ENCODE measurements at places on chromosomes 5 and 9.

GRCh38 chr5:125659316-125660023 lies 763.7 kb upstream of the GRAMD2B start:
- DNase-seq, result peak; percentile 19

GRCh38 chr9:86860006-86860405 lies 87.3 kb downstream of the GAS1 start:
- no peak for DNase-seq

GRCh38 chr9:12516573-12516972 lies 176.6 kb upstream of the TYRP1 start:
- DNase-seq, result no peak

DNA sequence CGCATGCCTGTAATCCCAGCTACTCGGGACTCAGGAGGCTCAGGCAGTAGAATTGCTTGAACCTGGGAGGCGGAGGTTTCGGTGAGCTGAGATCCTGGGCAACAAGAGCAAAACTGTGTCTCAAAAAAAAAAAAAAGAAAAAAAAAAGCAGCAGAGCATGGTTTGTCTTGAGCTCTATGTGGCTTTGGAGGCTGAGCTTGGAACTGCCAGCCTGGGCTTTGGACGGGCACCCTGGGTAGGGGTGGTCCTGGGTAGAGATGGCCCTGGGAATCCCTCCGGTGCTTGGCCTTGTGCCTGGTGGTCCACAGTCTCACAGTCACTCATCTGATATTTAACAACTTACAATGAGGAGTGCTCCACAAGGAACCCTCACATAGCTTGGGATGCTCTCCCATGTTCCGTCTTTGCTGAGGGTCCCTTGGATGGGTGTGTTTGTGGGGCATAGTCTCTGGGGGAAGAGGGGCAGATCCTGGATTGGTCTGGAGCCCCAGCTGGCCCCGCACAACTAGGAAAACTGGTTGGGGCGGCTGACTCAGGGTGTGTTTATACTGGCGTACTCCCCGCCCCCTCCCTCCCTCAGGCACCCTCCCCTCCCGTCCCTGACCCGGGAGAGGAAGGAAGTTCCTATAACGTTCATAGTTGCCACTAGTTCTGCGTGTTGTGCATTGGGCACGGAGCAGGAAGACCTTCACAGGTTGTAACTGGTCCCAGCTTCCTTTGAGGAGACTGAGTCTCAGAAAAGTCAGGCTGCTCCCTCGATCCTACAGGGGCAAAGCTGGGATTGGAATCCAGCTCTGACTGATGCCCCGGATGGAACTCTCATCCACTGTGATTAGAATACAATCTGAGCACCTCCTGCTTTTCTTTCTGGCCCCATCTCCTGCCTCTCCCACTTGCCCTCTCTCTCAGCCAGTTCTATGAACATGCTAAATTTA lies 11.2 kb downstream of the IER5L start:
- no peak for DNase-seq

- no peak for DNase-seq
Measured at GRCh38 chr9:105554042-105554441, 3.9 kb upstream of the FKTN start.

DNA sequence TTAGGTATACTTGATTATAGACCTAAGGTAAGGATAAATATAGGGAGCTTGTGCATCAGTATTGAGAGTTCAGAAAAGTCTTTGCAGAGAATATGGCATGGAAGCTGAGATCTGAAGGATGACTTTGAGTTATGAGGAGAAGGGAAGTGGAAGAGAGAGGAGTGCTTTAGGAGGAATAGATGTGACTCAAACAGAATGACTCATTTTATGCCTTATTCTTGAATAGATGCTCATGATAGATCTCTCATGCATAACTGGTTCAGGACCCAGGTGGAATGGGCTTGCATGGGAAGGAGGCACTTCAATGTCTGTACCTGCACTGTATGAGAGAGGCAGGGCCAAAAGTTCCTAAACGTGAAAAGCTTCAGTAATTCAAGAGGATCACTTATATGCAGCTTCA lies 103.3 kb downstream of the CWC27 start:
- no peak for DNase-seq

DNA sequence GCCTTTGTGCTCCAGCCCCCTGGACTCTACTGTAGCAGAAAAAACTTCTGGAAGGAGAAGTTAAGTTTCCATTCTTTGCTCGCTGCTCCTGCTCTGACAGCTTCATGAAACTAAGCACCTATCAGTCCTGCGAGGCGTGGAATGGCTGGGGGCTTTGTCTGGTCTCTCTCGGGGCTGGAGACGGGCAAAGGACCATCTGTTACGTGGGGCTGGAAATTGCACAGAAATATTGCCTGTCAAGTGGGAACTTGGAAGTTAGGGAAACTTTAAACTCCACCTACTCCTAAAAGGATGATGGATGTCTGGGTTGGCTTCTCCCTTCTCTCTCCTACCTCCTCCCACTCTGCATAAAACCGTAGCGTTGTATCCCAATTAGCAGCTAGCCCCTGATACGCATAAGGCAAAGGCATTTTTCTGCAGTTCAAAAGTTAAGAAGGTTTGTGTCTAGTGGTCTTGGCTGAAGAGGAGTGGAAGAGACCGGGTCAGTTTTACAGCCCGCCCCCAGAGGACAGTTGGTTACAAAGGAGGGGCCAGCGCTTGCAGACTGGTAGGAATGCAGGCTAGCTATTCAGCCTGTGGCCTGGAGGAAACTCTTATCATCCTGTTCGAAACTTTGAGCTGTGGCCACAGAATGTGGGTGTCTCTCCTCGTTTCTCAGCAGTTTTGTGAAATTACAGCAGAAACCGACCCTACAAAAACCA lies 1.3 kb downstream of the FBXL7 start:
- peak; percentile 78 for DNase-seq

DNA sequence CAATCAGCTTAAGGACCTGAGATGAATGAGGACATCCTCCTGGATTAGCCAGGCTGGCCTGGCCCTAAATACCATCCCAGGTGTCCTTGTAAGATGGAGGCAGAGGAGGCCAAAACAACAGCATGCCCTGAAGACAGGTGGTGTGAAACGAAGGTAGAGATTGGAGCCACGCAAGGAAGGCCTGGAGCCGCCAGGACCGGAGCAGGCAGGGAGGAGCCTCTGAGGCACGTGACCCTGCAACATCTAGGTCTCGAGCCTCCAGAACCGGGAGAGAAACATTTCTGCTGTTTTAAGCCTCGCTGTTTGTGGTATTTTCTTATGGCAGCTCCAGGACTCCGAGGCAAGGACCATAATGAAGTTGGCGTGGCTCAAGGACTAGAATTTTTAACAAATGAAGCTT lies 9.7 kb upstream of the COL5A1 start:
- DNase-seq, result no peak

DNA sequence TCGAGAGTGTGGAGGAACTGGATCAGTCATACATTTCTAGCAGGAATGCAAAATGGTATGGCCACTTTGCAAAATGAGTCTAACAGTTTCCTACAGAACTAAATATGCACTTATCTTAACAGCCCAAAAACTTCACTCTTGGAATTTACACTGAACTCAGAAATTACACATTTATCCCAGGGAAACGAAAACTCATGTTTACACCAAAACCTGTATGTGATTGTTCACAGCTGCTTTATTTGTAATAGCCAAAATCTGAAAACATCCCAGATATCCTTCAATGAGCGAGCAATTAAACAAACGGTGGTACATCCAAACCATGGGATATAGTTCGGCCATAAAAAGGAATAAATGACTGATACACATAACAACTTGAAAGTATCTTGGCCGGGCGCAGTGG lies 62.0 kb downstream of the RNF130 start:
- DNase-seq, result no peak

GRCh38 chr9:138053996-138054752 lies 176.6 kb downstream of the CACNA1B start:
- DNase-seq, result no peak

DNA sequence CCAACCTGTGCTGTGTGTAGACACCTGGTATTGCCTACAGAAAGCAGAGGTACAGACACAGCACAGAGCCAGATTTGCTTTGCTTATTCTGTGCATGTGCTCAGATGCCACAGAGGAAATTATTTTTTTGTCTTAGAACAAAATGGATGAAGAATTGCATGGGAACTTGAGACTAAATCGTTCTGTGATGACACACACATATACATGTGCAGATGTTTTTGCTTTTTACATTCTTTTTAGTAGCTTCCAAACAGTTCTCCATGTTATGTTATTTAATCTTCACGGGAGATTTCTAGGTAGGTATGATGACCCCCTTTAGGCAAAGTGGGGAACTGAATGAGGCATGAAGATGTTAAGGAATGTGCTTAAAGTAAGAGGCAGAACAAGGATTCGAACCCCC lies 221.5 kb upstream of the PANK3 start:
- DNase-seq, result no peak

GRCh38 chr5:139181322-139181730 lies 16.8 kb downstream of the SIL1 start:
- no peak for DNase-seq

GRCh38 chr5:64201996-64202395 lies 36.4 kb downstream of the RNF180 start:
- DNase-seq, result no peak

GRCh38 chr9:72817413-72817812 lies 135.4 kb downstream of the ALDH1A1 start:
- no peak for DNase-seq

- no peak for DNase-seq
Measured at GRCh38 chr9:87425202-87425601, 72.5 kb upstream of the DAPK1 start.

DNA sequence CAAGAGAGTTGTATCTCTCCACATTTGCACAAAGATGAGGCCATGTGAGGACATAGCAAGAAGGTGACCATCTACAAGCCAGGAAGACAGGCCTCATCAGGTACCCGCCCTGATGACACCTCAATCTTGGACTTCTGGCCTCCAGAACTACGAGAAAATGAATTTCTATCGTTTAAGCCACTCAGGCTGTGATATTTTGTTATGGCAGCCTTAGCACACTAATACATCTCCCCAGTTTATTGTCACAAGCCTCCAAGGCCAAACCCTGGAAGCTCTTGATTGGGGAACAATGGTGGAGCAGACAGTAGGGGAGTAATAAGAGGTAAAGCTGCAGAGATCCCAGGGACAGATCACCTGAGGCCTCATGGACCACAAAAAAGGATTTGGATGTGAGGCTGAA lies 7.7 kb upstream of the P4HA2 start:
- DNase-seq, result no peak

GRCh38 chr5:180652346-180652745 lies 2.9 kb upstream of the FLT4 start:
- no peak for DNase-seq
